ENCODE measurements at places on chromosomes 7 and 10.

DNA sequence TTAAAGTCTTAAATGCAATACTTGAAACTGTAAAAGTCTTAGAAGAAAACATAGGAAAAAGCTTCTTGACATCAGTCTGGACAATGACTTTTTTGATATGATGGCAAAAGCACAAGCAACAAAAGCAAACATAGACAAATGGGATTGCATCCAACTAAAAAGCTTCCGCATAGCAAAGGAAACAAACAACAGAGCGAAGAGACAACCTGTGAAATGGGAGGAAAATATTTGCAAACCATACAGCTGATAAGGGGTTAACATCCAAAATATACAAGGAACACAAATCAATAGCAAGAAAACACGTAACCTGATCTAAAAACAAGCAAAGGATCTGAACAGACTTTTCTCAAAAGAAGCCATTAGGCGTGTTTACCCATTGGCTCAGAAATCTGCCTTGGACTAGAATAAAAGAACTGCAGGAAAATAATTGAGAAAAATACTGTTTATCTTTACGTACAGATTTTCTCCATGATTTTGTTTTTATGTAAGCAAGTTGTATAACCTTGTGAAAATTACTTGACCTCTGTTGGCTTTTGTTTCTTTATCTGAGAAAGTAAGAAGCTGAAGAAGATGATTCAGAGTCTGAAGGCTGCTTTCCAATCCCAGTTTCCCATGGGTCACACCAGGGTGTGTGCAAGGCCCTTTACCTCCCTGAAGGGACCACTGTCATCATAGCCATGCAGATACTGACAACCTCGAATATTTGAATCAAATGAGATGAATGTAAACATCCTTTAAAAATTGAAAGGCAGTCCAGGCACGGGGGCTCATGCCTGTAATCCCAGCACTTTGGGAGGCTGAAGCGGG, 99.1 kb upstream of the LANCL2 start:
- DNase-seq: no peak

DNA sequence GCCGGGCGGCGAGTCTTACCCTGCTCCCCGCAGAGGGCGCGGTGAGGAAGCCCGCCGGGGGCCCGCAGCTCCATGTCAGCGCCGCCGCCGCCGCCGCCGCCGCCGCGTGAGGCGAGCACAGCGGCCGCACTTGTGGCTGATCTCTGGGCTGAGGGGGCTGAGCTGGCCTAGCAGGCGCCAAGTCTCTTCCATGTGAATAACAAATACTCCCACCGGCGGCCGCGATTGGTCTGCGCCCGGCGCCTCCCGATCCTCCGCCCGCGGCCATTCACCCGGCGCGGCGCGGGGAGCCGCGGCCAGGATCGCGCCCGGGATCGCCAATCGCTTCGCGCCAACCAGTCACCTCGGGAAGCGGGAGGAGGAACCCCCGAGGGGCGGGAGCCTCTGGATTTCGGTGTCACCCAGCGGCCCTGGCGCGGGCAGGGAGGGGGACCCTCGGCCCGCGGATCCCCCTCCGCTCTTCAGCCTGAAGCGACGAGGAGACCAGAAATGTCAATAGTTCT, at the start of gene GRM8:
Gene GRM8 (minus strand): TSS at position 164 of the 503 bp plus-strand sequence.
- DNase-seq: peak; percentile 79

DNA sequence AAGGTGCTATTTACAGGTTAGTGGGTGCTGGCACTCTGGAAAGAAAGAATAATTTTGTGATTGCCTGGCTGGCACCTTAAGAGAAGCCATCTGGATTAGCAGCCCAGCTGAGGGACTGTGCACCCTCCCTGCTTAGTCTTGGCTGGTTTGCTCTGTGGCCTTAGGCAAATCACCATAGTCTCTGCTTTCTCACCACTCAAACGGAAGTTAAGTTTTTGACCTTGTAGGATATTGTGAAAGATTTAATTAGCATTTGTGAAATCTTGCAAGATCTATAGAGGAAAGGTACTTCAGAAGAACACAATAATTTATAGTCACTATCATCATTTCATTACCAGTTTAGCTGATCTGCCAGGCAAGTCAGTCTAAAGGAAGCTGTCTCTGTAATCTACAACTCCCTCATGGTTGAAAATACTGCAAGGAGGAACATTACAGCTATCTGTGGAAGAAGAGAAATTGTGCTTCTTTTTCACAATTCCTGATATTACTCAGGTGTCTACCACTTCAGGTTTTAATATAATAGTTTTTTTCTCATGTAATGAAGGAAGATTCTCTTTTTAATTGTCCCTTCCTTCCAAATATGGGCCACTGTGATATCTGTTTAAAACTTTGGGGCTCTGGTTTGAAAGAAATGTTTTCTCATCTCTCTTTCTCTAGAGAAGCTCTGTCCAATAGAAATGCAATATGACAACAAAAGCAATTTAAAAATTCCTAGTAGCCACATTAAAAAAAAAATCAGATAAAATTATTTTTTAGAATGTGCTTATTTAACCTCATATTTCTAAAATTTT, 219.6 kb downstream of the PTEN start:
- DNase-seq: no peak

DNA sequence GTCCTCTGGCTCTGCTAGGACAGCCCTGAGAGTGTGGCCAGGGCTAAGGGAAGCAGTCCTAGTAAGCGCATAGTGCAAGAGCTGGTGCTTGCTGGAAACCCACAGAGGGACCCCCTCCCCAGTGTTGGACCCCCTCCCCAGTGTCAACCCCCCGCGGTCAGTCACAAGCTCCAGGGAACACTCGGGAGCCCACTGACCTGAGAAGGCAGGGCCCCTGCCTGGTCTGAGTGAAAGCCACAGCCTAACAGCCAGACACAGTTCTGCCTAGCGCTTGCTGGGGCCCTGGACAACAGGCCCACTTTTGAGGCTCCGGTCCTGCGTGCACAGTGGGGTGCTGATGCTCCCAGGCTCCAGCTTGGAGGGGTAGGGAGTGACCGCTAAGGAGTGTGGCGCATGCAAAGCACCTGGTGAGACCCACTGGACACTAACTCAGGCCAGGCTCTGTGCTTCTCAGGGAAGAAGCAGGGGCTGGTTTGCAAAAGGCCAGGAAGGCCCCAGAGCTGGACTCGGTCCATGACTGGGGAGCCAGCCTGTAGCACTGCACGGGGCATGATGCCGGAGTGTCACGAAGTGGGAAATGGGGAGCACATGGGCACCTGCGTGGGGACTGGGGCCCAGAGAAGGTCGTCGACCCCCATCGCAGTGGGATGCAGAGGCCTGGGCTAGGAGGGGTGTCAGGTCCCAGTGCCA, 175.8 kb upstream of the PPP2R2D start:
- no peak for DNase-seq

- no peak for DNase-seq
Measured at GRCh38 chr10:95605163-95605562, 44.0 kb upstream of the SORBS1 start.

DNA sequence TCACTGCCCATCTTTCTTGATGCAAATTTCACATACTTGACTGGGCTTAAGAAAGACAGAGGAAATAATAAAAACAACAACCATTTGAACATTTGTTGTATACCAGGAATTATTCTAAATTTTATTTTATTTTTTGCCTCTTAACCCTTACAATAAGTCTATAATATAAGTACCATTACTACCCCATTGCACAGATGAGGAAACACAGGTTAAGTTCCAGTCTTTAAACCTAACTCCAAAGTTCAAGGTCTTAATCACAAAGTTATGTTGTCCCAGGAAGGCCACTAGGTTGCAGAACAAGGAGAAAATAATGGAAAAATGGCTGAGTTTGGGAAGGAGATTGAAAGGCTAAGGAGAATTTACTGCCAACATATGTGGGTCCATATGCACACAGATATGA, 3.5 kb downstream of the FKBP14 start:
- DNase-seq: no peak

GRCh38 chr10:102633848-102634247, 10.4 kb upstream of the TRIM8 start:
- no peak for DNase-seq

- peak; percentile 87 for DNase-seq
Measured at GRCh38 chr7:138338361-138338760, 121.7 kb upstream of the TRIM24 start.

DNA sequence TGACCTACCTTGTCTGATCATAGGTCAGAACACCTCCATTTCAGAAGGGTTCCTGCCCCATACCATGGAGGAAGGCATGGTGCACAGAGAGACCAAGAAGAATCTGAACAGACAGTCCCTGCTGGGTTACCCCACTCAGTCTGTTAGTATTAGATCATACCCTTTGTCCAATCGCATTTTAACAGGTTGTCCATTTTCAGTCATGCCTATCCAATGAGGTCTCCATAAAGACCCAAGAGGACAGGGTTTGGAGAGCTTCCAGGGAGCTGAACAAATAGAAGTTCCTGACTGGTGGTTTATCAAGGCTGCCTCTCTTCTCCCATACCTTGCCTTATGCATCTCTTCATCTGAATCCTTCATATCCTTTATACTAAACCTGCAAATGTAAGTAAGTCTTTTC, 21.2 kb upstream of the SLC16A12 start:
- DNase-seq: no peak

DNA sequence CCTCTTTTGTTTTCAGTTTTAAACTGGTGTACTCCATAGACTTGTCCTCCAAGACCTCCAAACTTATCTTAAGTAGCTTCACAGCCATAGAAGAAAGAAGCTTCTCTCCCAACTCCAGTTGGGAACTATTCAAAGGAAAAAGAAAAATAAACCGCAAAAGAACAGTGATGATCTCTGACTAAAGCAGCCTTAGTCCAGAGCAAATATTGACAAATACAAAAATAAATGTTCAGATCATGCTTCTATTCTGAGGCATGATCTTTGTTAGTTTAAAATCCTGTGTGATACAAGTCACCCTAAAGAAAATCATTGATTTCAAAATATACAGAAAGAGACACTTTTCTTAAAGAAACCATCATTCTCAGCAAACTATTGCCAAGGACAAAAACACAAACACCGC, 373.0 kb upstream of the SMIM30 start:
- DNase-seq: no peak

- no peak for DNase-seq
Measured at GRCh38 chr7:67923286-67923685, 926.7 kb downstream of the TYW1 start.

DNA sequence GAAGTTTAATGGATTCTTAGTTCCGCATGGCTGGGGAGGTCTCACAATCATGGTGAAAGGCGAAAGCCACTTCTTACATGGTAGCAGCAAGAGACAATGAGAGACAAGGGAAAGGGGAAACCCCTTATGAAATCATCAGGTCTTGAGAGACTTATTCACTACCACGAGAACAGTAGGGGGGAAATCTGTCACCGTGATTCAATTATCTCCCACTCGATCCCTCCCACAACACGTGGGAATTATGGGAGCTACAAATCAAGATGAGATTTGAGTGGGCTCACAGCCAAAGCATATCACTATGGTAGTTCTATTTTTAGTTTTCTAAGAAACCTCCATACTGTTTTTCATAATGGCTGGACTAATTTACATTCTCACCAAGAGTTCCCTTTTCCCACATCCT, 36.7 kb downstream of the SPAM1 start:
- DNase-seq: no peak

DNA sequence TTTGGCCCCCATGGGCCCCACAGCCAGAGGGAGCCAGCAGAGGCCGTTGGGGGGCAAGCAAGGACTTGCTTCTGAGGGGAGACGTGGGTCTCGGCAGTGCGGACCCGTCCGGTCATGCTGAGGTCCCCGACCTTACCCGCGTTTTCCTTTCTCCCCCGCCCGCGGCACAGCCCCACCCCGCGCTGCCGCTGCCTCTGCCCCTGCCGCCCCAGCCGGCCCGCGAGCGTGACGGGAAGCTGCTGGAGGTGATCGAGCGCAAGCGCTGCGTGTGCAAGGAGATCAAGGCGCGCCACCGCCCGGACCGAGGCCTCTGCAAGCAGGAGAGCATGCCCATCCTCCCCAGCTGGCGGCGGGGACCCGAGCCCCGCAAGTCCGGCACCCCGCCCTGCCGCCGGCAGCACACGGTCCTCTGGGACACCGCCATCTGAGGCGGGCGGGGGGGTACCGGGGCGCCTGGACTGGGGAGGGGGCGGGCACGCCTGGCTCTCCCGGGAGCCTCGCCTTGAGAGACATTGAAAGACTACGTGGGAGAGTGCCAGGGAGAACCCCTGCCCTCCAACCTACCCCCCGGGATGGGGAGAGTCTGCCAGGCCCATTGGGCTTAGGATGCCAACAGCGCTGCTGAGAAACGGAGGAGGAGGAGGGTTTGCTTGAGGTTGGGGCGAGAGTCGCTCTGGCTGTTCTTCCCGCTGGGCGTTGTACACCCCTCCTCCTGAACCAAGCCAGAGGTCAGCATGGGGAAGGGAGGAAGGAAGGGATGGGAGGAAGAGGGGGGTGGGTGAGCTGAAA, 9.9 kb downstream of the NYAP1 start:
- DNase-seq: no peak

- no peak for DNase-seq
Measured at GRCh38 chr7:132022188-132022587, 465.8 kb upstream of the PODXL start.

- no peak for DNase-seq
Measured at GRCh38 chr10:4770801-4771553, 55.0 kb upstream of the AKR1E2 start.

DNA sequence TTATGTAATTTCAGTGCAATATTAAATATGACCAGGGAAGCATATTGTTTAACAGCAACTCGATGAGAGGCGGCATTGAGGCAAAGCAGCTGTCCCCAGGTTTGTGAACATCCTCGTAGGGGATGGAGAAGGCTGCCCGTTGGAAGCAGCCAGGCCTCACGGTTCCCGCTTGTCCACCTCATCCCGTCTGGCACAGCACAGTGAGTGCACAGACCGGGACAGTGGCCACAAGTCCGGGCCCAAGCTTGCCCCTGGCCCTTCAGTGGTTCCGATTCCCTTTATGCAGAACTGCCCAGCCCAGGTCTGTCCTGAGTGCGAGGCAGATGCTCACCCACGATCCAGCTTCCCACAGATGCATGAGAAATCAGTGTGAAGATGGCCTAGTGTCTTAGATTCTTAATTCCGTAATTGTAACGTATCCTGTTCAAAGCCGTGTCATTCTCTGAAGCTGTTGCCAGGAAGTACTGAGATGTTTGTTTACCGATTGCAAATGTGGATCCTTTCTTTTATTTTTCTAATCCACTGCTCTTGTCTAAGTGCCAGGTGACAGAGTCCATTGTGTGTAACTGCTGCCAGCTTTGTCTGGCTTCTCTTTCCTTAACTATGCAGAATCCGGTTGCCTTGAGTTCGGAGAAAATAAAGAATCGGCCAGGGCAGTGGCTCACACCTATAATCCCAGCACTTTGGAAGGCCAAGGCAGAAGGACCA, 35.5 kb downstream of the PFKP start:
- DNase-seq: no peak

DNA sequence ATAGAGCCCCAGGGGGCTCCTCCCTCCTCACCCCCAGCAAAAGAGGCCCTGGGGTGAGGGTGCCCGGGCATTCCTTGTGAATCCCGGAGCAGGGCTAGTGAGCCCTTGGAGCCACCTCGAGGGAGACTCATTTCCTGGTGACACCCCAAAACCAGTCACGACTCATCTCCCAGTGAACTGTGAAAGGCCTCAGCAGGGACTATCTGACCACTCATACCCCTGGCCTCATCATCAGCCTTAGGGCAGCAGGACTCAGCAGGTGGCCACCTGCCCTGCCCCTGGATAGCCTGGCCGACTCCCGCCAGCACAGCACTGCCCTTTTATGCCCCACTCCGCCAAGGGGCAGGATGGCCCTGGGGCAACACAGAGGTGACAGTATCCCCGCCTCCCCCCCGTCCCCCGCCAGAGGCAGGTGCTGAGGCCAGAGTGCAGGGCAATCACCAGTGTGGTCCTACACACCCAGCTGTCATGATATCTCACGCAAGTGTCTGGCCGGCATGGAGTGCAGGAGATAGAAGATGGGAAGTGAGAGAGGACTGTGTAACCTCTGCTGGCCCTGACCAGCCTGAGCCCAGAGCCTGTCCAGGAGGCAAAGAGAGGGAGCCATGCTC, 3.2 kb downstream of the SNCG start:
- DNase-seq: no peak

- DNase-seq: no peak
Measured at GRCh38 chr7:108328174-108328651, 128.0 kb downstream of the NRCAM start.

Measured in BE2C (cell line).